ENCODE measurements at places on chromosomes 4 and X.

DNA sequence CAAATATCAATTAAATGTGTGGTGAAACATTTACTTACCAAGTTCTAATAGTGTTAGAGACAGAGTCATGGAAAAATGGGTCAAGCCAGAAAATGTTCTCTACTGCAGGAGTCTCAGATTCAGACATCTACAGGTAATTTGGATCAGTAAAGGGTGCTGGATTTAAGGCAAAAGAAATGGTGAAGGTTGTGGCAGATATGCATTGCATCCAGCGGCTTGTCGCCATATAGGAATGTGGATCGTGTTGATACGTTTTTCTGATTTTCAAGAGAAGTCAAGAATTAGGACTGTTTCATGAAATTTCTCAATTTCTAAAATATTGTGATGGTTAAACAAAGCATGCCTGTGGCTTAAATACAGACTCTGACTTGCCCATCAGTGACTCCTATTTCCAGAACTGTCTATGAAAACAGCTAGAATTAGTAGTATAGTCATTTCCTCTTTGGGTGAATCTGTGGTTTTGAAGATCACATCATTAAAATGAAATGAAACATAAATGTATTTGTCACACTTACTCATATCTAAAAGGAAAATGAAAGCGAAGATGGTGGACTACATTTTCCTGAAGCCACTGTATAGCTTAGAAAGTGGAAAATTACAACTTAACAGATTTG, 110.1 kb upstream of the VEGFC start:
- DNase-seq: no peak

GRCh38 chr4:173457893-173458292, 59.0 kb upstream of the SCRG1 start:
- no peak for DNase-seq

DNA sequence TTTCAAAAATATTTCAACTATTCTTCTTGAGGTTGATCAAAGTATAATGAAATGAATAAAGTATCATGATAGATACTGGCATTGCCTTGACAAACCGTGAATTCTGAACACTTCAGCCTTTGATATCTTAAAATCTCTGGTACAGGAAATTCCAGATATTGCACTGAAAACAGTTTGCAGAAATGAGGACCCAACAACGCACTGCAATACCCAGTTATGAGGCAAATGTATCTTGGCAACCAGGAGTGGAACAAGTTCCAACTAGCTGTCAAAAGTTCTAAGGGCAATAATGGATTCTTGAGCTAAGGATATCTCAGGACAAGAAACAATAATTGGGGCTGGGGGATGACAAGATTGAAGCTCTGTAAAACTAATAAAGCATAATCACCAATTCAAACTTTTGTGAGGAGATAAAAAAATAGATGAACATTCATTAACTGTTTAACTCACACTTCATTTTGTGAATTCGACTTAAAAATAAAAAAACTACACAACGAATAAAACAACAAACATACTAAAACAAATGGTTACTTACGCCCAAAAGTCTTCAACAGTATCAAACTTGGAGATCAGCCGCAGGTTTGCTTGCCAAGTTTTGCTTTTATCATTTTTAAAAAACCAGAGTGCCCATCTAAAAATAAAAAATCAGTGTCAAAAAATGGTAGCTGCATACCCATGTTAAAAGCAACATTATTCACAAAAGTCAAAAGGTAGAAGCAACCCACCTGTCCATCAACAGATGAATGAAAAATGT, 38.1 kb downstream of the EIF4E start:
- DNase-seq: no peak

- DNase-seq: no peak
Observed at GRCh38 chr4:176533159-176533558, 213.4 kb downstream of the SPCS3 start.

GRCh38 chr4:79353075-79353474, 27.2 kb upstream of the NAA11 start:
- DNase-seq: no peak

DNA sequence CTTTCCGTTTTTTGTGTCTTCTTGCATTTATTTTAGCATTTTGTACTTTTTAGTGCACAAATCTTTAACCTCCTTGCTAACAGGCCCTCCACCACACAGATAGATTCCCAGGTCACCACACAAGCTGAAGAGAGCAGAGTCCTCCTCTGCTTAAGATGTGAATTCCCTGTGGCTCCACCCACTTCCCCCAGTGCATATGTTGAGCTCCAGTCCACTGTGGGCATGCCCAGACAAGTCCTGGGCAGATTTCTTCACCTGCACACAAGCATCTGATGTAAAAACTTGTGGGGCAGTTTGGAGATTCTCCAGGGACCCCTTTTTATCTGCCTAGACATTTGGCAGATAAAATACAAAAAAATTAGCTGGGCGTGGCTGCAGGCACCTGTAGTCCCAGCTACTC, 19.8 kb upstream of the PASD1 start:
- DNase-seq: no peak

GRCh38 chr4:54066718-54067129, 2.3 kb upstream of the CHIC2 start:
- DNase-seq: no peak

DNA sequence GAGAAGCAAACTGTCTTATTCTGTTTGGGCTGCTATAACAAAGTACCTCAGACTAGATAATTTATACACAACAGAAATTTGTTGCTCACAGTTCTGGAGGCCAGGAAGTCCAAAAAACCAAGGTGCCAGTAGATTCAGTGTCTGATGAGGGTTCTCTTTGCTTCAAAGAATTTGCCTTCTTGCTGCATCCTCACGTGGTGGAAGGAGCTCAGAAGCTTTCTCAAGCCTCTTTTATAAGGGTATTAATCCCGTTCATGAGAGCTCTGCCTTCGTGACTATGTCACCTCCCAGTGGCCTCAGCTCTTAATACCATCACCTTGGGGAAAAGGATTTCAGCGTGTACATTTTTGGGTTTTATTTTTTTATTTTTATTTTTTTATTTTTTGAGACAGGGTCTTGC, 20.1 kb downstream of the CA5B start:
- DNase-seq: no peak

DNA sequence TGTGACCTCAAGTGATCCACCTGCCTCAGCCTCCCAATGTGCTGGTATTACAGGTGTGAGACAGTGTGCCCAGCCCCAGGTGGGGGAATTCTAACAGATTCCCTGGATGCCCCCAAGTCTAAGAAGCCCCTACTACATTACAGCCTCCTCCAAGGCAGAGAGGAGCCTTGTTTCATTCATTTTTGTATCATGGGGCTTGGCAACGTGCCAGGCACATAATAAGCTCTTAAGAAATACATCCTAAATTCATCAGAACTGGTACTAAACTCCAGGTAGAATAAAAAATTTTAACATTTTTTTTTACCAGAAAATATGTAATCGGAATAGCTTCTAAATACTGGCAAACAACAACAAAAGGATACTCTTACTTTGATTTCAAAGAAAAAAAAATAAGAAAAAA, 127.1 kb downstream of the CHIC2 start:
- no peak for DNase-seq

GRCh38 chr4:125445525-125445924, 130.8 kb downstream of the FAT4 start:
- no peak for DNase-seq

DNA sequence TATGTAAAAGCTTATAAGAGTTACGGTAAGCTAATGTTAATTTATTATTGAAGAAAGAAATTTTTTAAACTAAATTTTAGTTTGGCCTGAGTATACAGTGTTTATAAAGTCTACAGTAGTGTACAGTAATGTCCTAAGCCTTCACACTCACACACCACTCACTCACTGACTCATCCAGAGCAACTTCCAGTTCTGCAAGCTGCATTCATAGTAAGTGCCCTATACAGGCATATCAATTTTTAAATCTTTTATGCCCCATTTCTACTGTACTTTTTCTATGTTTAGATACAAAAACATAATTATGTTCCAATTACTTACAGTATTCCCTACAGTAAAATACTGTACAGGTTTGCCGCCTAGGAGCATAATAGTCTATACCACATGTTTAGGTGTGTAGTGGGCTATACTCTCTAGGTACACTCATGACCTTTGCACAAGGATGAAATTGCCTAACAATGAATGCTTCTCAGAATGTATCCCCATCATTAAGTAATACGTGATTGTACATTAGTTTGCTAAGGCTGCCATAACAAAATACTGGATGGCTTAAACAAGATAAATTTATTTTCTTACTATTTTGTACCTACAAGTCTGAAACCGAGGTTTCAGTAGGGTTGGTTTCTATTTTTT, 333.8 kb upstream of the PCDH7 start:
- DNase-seq: no peak

DNA sequence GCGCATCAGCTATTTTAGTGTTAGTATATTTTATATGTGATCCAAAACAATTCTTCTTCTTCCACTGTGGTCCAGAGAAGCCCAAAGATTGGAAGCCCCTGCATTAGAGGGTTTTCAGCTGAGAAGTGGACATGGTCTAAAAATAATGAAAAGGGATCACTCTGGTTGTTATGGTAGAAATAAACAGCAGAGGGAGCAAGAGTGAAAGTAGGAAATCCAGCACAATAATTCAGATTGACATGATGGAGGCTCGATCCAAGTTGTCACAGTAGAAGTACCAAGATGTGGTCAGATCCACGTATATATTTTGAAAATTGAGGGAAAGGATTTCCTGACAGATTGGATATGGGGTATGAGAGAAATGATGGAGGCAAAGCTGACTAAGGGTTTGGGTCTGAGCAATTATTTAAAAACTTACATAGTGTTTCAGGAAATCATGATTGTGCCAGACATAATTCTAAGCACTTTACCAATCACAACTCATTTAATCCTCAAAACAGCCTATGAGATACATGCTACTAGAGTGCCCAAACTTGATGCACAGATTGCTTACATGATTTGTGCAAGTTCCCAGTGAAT, 17.0 kb upstream of the TMEM144 start:
- peak; percentile 43 for DNase-seq

- no peak for DNase-seq
Observed at GRCh38 chr4:149634368-149634767, 181.3 kb downstream of the IQCM start.

GRCh38 chr4:56371426-56372220, 15.7 kb downstream of the AASDH start:
- DNase-seq: no peak

GRCh38 chr4:74962584-74962983, 29.7 kb downstream of the PARM1 start:
- DNase-seq: no peak

- DNase-seq: no peak
Observed at GRCh38 chr4:104915864-104916263, 230.8 kb upstream of the TET2 start.

- no peak for DNase-seq
Observed at GRCh38 chrX:9724711-9725110, 40.9 kb downstream of the GPR143 start.

DNA sequence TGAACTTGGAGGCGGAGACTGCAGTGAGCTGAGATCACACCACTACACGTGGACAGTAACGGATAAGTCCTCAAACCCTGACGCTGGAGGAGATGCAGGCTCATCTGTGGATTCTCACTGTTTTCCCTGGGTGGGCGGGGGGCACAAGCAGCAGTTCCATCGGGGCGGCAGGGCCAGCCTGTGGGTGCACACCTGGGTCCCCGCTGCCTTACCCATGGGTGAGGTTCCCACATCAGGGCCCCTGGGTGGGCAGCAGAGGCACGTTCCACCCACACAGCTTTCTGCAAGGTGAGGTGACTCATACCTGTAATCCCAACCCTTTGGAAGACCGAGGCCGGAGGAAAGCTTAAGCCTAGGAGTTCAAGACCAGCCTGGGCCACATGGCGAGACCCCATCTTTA, 56.6 kb upstream of the MXD4 start:
- DNase-seq: no peak

- DNase-seq: no peak
Observed at GRCh38 chr4:117063961-117064696, 21.2 kb downstream of the TRAM1L1 start.

GRCh38 chrX:77174680-77175519, 272.3 kb upstream of the FGF16 start:
- no peak for DNase-seq

DNA sequence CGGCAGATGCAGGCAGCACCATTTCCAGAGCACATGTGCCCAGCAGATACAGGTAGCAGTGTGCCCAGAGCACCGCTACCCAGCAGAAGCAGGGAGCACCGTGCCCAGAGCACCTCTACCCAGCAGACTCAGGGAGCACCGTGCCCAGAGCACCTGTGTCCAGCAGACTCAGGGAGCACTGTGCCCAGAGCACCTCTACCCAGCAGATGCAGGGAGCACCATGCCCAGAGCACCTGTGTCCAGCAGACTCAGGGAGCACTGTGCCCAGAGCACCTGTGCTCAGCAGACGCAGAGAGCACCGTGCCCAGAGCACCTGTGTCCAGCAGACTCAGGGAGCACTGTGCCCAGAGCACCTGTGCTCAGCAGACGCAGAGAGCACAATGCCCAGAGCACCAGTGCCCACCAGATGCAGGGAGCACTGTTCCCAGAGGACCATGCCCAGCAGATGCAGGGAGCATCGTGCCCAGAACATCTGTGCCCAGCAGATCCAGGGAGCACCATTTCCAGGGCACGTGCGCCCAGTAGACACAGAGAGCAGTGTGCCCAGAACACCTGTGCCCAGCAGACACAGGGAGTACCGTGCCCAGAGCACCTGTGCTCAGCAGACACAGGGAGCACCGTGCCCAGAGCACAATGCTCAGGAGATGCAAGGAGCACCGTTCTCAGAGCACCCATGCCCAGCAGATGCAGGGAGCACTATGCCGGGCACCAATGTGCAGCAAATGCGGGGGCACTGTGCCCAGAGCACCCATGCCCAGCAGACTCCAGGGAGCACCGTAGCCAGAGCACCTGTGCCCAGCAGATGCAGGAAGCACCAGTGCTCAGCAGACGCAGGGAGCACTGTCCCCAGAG, 236.4 kb downstream of the DHRSX start:
- no peak for DNase-seq

DNA sequence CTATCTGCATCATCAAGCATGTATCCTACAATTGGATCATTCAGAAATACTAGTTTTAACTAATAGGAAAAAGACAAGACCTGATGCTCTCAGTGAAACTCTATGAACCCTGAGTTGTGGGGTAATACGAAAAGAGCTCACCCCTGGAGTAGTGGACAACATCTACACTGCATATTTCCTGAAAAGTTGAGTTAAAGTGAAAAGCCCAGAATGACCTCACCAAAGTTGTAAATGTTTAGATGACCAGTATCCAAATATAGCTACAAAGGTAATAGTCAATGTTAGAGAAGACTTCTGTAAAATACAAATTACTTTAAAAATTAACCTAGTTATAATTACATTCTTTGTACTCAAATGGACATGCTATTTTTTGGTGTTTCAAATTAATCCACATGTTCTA, 52.8 kb upstream of the SRPX start:
- no peak for DNase-seq

GRCh38 chr4:82809619-82810018, 11.0 kb upstream of the SCD5 start:
- no peak for DNase-seq

DNA sequence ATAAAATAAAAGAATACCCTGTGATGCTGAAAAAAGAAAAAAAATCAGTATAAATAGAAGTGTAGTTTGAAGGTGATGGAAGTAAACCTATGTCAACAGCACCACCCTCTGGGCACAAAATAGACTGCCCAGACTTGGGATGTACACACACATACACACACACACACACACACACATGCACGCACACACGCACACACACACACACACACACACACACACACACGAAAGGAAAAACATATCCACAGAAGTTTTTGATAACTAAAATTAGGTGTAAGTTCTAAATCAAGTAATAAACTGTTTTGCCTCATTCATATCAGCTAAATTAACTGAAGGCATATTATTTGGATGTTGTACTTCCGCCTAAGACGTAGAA, 40.5 kb downstream of the ANXA5 start:
- DNase-seq: peak; percentile 77

GRCh38 chr4:102584091-102584490, 82.9 kb downstream of the NFKB1 start:
- no peak for DNase-seq

- DNase-seq: peak; percentile 3
Observed at GRCh38 chr4:3879681-3880614, 113.8 kb downstream of the ADRA2C start.
